ENCODE measurements at places on chromosomes 2 and 18.

DNA sequence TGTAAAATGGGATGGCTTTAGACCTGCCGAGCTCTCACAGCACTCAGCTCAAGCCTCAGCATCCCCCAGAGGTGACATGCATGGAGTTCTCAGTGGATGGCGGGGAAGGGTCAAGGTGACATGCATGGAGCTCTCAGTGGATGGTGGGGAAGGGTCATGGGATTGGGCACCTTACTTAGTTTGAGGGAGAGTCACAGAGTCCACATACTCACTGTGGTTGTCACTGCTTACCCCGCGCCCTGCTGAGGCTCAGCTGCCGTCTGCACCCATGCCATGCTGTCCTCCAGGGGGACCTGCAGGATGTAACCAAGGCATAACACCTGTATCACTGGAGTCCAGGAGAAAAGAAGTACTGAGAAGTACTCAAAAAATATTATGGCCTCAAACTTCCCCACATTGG is 112.2 kb upstream of the TPO start:
- DNase-seq: no peak

DNA sequence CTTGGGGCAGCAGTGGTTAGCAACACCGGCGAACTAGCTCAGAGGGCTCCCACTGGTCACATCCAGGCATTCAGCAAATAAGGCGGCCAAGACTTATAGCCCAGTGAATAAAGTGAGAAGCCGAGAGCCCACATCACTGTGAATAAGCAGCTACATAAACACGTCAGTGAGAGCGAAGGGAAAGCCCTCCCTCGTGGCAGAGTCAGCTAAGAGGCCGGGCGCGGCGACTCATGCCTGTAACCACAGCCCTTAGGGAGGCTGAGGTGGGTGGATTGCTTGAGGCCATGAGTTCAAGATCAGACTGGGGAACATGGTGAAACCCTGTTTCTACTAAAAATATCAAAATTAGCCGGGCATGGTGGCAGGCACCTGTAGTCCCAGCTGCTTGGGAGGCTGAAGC is 5.2 kb downstream of the D2HGDH start:
- DNase-seq: no peak

DNA sequence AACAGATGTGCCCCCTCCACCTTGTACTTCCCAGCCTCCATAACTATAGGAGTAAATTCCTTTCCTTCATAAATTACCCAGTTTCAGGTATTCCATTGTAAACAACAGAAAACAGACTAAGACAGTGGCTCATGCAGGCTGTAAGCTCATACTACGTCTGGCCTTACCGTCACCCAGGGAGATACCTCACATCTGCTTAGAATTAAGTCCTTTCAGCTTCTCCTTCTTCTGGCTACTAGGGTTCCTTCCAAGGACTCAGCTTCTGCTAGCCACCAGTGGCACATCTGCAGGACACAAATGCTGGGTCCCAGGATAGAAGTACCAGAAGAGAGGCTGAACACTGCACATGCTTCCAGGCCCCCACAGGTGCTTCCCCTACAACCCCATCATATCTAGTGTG is 22.4 kb upstream of the FEZ2 start:
- DNase-seq: no peak

GRCh38 chr2:7693246-7694075 is 776.2 kb downstream of the RNF144A start:
- DNase-seq: no peak

GRCh38 chr2:45859682-45860081 is 208.2 kb downstream of the PRKCE start:
- DNase-seq: no peak

DNA sequence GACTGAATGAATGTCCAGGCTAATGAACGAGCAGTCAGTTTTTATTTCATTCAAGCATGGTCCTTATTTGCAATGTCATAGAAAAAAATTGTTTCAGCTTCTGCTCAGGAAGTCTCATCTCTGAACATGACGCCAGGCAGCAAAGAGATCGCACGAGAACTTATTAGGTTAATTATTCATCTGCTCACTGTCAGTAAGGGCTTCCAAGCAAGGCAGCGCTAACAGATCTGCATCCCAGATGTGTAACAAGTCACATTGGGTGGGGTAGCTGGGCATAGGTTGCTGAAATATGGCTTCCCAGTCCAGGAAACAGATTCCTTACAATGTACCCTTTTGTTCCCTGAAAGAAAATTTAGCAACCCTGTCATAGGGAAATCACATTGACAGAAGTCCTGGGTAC is 63.5 kb downstream of the ANKRD44 start:
- no peak for DNase-seq

GRCh38 chr2:201171259-201171814 is 11.6 kb upstream of the CASP10 start:
- DNase-seq: no peak

DNA sequence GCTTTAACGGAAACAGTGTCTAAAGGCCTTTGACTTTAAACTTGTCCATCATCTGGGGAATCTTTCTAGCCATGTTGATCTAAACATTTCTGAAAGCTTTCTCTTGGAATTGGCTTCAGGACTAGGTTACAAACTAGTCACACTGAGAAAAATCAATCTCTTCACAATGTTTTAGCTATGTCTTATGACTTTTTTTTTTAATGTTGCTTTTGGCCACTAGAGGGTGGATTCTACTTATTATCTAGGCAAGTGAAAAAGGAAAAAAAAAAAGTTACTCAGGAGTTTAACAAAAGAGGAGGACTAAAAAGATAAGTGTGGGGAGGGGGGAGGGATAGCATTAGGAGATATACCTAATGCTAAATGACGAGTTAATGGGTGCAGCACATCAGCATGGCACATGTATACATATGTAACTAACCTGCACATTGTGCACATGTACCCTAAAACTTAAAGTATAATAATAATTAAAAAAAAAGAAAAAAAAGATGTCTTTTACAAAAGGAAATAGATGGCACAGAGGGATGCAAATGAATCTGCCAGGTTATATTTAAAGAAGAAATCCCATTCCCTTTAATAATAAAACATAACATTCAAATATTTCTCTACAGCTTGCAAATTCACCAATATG is 160.4 kb upstream of the PID1 start:
- no peak for DNase-seq

GRCh38 chr2:135255208-135255607 is 203.1 kb downstream of the RAB3GAP1 start:
- DNase-seq: no peak

DNA sequence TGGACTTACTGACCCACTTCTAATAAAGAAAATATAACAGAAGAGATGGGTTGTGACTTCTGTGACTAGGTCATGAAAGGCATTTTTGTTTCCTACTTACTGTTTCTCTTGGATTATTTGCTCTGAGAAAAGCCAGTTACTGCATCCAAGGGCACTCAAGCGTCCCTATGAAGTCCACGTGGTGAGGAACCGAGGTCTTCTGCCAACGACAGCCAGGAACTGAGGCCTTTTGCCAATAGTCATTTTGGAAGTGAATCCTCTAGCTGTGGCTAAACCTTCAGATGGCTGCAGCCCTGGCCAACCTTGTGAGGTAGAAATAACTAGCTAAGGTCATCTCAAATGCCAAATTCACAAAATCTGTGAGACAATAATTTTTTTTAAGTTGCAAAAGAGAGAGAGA is 449.8 kb upstream of the RGPD4 start:
- DNase-seq: no peak

GRCh38 chr2:201358684-201359083 is 1.5 kb upstream of the FLACC1 start:
- no peak for DNase-seq

DNA sequence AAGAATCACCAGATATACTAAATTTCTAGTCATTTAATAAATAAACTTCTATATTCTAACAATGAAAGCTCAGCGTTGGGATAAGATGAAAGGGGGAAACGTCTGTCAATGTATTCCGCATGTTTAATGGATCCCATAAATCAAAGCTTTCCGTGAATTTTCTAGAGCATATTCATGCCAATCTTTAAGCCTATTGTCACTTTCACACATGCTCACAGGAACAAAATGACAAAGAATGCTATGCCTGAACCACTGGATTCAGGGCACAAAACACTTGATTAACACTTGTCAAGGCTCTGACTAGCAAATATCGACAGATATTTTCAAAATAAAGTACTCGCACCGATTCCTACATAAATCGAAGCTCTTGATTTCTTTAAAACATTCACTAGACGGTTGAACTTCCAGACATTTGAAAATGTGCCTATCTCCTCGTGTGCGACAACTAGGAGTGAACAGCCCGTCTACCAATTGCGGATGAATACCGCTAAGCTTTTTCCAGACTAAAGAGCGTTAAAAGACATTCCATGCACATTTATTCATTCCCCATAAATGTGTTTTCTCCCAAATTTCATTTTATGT is 1.8 kb downstream of the TLK1 start:
- DNase-seq: no peak

DNA sequence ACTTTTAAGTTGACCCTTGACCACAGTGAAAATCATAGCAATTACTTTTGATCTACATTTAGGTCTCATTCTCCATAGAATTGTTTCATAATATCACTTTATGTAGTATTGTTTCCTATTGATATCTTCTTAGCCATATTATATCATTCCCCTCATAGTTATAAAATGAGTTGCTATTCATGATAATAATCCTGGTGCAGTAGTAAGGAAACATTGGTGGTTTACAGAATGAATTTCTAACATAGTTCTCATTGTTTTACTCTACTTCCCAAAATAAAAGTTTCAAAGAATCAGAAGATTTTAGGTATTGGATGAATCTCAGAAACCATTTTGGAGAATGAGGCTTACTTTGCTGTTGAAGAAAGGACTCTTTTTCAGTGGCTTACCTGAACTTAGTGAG is 246.0 kb downstream of the PARD3B start:
- DNase-seq: no peak

- no peak for DNase-seq
Measured at GRCh38 chr2:111029181-111029927, 91.4 kb upstream of the BCL2L11 start.
